Cardiac septum (tissue), 1 donor: ENCODE measurements at places on chromosomes 11 and 22. TPM values are rescaled to one million over a fixed set of nuclear protein-coding genes. Genes with fewer than 3 reads are reported as not detected.
A peak's percentile ranks its signal among the peaks of the same experiment; 100 is the strongest.

DNA sequence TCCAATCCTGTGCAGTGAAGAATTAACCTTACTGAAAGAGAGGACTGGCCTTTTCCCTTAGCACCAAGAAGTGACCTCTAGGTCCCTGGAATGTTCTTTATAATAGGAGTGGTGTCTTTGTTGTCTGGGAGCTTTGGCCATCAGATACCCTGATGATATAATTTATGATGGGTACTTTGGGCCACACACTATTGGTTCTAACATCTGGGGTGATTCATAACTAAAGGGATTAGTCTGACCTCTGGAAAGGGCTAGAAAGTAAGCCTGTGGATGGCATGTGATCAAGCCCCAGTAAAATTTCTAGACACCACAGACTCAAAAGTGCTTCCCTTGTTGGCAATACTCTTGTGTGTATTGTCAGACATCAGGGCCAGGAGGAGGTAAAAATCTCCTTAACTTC, 891.2 kb downstream of the KCNA4 start:
- DNase-seq: no peak

DNA sequence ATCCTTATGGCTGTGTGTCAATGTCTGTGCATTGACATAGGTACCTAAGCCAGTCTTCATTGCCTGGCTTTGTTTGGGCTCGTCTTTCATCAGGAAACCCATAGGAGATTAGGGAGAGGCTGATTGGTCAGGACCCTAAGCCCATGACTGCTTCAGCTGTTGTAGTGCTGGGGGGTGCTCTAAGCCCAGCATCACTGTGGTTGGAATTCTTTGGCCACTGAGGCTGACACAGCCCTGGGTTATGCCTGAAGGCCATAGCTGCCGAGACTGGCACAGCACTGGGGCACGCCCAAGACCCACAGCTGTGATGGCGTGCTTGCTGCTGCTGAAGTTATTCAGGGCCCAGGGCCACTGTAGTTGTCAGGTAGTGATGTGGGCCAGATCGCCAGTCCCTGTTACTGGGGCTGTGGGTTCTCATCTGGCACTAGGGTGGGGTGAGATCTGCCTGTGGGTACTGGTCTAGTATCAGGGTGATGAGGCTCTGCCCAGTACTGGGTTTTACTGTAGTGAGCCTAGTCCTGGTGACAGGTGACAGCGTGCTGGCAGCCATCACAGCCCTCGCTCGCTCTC, 4.9 kb downstream of the USP18 start:
- DNase-seq: no peak

GRCh38 chr11:122701143-122701542, 45.6 kb downstream of the UBASH3B start:
- no peak for DNase-seq

GRCh38 chr11:131832079-131832478, 461.7 kb downstream of the NTM start:
- DNase-seq: no peak

The ROBO4 gene
- 15.9 TPM for total RNA-seq

- peak; percentile 44 for DNase-seq
These were observed 1376.4 kb downstream of the TBC1D22A start for GRCh38 chr22:48138855-48139254.

The IL17REL gene
- total RNA-seq: not detected

- no peak for DNase-seq
These were observed 17.5 kb downstream of the PPP6R2 start for GRCh38 chr22:50360578-50360977.

GRCh38 chr22:25334162-25334490, 114.7 kb downstream of the CRYBB2 start:
- no peak for DNase-seq

DNA sequence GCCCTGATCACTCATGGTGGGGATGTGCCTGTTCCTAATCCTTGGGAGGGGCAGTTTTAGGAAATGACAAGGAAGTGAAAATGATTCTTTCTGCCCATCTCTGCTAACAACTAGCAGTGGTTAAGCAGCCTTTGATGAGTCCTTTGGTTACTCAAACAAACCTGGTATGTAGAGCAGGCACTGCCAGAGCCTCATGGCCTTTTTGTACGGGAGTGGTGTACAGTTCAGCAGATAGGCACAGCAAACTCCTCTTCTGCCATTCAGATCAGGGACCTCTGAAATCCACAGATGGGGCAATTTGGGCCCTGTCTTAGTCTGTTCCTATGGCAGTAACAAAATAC, 66.2 kb downstream of the FZD4 start:
- DNase-seq: no peak

DNA sequence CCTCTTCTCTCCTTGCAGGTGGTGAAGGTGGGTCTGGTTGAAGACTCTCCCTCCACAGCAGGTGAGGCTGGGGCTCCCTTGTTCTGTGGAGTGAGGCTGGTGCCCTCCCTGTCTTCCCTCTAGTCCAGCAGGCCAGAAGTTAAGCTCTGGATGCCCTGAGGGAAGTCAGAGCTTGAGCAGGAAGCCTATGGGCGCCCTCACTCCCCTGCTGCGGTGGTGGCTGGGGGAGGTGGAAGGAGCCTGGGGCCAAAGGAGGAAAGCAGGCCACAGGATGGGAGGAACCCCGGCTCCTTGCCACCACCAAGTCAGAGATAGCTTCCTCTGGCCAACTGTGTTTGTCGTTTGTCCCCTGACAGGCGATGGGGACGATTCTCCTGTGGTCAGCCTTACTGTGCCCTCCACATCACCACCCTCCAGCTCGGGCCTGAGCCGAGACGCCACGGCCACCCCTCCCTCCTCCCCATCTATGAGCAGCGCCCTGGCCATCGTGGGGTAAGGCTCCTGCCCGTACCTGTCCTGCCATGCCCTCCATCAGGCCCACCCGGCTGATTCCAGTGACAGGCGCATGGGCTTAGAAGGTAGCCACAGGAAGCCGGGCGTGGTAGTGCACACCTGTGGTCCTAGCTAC, 29.5 kb upstream of the RAB1B start:
- no peak for DNase-seq

DNA sequence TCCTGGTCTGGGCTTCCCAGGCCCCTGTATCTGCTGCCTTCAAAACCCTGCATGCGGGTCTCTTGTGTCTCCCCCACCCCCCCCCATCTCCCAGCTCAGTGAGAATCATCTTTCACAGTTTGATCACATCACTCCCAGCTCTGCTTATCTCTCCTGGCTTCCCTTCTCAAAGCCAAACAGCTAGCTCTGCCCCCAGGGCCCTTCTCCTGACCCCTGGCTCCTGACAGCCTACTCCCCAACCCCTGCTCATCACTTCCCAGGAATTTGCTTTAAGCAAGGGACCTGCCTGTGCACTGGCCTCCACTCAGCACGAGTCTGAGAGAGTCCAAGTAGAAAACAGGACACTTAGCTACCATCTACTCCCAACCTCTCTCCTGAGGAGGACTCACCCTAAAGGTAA, 342.7 kb downstream of the TENM4 start:
- DNase-seq: no peak

DNA sequence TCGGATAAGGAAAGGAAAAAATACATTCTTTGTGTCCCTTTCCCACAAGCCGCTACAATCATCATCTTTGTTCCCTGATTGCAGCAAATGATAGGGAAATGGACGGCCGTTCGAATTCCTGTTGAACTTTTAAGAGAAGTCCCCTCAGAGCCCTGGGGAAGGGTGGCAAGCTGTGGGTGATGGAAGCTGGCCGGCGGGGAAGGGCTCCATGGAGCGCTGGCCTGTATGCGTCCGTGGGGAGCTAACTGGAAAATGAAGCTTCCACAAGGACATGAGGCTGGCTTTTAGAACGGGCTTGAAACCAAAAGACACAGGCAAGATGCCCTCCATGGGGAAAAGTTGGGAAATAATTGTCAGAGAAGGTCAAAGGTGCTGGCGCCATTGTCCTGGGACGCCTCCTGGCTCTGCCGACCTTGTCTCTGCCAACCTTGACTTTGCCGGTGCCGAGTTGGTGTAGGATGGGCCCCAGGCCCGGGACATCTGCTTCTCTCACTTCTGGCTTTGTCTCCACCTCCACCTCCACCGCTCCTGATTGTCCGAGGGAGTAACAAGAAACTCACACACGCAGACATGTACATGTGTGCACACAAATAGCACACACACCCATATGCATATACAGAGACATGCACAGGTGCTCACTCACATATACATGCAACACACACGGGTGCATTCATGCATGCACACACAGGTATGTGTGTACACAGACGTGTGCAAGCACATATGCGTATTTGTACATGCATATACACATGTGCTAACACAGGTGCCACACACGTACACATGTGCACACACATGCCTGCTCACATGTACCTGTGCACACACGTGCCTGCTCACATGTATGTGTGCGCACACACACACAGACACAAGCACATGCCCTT, 14.5 kb upstream of the PPARA start:
- DNase-seq: no peak

GRCh38 chr11:43747130-43747802, 66.7 kb downstream of the HSD17B12 start:
- no peak for DNase-seq

DNA sequence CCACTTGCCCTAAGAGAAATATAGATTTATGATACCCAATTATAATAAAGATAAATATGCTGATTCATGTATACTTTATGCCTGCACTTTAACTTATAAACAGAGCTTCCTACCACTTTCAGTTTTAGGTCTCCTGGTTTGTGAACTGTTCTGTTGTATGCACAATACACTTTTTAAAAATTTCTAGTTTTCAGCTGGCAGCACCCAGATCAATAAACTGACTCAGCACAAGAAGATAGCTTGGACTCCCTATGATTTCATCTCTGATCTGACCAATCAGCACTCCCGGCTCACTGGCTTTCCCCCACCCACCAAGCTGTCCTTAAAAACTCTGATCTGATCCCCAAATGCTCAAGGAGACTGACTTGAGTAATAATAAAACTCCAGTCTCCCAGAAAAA, 33.5 kb upstream of the FAM181B start:
- DNase-seq: no peak

- no peak for DNase-seq
These were observed 7.0 kb upstream of the POLA2 start for GRCh38 chr11:65254724-65255123.

GRCh38 chr22:42929838-42930155, 72.7 kb upstream of the ARFGAP3 start:
- DNase-seq: peak; percentile 71

GRCh38 chr22:44609400-44609988, 92.5 kb upstream of the PRR5 start:
- DNase-seq: no peak
